WTC11 (cell line): ENCODE measurements at places on chromosomes 5 and 9.

GRCh38 chr5:72046106-72046505, 61.2 kb upstream of the MAP1B start:
- no peak for DNase-seq

DNA sequence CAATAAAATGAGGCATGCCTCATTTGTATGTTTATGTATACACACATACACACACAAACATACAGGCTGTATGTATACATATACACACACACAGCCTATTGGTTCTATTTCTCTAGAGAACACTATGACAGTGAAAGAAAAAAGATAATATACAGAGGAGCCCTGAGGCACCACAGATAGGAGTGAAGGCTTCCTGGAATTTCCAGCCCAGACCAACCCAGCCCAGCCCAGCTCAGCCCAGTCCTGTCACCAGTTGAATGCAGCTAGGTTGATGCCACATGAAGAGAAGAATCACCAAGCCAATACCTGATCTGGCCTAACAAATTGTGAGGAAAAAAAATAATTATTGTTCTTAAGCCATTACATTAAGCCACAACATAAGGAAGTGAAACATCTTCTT, 126.9 kb upstream of the PDE4D start:
- no peak for DNase-seq

DNA sequence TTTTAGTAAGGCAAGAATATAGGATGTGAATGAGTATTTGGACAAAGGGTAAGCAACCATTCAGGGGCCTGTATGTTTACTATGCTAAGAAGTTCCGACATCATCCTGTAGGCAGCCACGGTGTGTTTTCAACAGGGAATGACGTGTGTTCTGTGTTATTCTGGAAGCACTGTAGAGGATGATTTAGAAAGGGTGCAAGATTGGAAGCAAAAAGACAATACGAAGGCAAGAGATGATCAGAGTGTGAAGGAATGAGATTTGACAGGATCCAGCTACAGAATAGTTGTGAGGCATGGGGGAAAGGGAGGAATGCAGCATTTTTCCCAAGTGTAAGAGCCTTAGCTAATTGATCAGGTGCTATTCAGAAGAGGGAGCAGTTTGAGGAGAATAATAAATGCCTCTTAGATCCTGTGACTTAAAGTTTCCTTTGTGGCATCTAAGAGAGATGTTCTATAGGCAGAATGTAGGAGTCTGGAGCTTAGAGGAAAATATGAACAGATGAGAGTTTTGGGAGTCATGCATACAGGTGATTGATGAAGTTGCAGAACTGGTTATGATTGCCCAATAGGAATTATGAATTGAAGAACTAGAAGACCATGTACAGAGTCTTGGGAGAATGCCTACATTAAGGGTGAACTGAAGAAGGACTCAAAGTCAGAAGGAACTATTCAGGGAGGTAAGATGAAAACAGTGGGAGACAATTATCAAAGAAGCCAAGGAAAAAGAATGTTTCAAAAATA, 2.5 kb downstream of the SMC5 start:
- no peak for DNase-seq

DNA sequence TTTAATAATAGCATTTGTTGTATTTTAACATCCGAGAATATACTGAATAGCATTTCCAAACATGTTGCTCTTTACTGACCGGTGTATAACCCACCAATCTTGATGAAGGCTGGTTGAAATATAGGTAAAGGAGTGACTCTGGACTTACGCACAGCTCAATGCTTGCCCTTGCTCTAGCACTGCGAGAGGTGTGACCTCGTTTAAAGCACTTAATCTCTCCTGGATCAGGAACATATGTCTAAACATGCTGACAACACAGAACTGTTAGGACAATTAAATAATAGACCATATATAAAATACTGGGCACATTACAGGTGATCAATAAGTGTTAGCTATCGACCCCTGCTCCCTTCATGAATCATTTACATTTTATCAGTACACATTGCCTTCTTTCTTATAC, 28.3 kb downstream of the TLR4 start:
- DNase-seq, result no peak

DNA sequence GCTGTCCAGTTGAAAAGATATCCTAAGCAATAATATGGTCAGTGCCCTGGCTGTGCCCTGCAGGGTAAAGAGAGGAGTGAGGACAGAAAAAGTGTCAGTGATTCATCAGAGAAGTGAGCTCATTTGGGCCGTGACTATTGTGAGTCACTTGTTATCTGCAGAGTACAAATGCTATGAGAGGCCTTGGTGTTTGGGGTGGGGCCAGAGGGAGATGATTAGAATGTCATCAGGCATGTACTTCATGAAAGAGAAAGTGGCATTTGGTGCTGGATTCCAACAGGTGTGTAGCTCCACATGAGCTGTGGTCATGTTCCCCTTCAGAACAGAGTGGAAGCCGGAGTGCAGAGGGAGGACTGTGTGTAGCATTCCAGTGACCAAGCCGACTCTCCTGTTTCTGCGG, 174.1 kb downstream of the KDM4C start:
- DNase-seq, result no peak

DNA sequence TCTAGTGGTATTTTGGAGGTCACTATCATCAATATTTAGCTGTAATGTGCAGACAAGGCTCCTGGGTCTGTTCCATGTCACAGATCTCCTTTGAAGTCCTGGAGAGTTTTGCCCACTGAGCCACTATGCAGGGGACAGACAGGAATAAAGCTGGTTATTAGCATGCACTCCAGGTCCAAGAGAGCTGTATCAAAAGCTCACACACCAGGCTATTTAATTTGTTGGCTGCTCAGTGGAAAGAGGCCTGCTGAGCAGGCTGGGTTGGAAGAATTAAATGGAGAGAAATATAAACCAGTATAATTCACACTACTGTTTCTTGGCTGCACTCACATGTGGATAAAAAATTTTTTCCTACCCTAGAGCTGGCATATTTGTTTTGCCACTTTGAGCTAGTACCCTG, 113.8 kb upstream of the TAF11L2 start:
- DNase-seq, result no peak

GRCh38 chr9:121598167-121598964, 53.1 kb upstream of the DAB2IP start:
- DNase-seq, result peak; percentile 93

- DNase-seq, result no peak
Observed at GRCh38 chr5:127571314-127572131, 54.1 kb downstream of the PRRC1 start.

GRCh38 chr9:1599961-1600360, 415.2 kb upstream of the SMARCA2 start:
- DNase-seq, result no peak

DNA sequence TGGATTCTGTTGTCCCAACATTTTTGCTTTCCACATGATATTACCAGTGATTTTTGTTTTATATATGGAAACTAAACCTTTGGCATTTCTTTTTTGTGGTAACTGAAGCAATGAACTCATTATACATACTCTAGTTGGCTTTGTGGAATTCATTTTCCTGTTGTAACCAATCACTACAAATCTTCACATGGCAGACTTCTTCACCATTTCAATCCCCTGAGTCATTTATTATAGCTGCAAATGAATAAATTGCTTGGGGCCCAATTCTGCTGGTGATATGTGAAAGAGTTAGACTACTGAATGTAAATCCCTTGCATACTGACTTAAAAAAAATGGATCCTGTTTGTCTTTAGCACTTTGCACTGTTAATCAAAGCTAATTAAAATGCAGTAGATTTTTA, 1709.6 kb upstream of the WWC1 start:
- no peak for DNase-seq

GRCh38 chr9:14348373-14349145, 34.6 kb upstream of the NFIB start:
- no peak for DNase-seq

DNA sequence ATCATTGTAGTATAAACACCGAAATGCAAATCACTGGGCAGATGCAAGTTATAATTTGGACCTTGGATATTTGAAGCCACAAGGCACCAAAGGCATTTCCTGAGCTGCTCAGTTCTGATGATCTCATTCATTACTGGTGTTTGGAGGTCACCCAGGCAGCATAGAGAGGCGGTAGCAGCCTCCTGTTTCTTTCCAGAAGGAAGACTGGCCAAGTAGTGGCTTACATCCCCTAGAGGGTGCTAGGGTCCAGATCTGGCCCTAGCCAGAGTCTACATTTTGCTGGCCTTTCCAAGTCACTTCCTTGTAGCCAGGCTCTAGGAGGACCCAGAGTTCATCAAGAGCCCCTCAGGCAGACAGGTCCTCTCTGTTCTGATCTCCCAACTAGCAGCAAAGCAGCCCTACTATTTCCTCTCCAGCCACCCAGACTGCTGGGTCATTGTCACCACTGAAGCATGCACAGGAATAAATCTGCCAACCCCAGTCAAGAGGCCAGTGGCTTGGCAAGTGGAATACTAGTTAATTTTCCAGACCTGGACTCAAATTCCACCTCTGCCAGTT, 33.4 kb upstream of the TTC1 start:
- DNase-seq, result no peak

DNA sequence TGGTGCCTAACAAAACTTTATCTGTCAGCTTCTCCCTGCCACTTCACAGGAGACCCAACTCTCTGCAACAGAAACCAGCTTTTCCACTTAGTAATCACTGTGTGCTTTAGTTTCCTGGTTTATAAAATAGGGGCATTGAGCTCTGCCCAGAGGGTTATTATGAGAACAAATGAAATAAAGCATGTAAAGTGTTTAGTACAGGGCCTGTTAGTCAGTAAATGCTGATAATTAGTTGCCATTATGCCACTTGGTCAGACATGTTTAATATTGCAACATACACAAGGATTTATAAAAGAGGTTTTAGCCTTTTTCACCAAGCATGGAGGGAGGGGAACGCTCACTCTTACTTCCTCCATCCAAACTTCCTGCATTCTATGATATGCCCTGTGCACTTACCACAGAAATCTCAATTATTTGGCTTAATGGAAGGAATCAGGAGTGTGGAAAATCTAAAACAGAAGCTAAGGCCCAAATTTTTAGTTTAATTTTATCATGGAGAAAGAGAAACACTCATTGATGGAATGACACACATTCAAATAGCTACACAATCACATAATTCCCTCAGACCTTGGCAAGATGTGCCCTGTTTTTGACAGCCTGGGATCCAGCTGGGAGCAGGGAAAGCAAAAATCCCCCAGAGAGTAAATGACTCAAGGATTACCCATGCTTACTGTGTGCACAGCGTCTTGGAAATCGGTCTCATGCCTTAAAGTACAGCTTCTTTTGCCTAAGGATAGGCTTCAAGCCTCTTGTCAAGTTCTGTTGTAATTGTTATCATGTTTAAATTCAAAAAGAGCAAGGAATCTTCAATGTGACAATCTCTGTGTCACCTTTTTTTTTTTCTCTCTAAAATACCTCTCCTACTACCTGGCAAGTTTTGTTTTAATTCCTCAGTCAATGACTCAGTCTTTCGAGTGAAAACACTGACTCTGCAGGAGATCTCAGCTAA, 34.0 kb downstream of the ZNF474 start:
- no peak for DNase-seq

DNA sequence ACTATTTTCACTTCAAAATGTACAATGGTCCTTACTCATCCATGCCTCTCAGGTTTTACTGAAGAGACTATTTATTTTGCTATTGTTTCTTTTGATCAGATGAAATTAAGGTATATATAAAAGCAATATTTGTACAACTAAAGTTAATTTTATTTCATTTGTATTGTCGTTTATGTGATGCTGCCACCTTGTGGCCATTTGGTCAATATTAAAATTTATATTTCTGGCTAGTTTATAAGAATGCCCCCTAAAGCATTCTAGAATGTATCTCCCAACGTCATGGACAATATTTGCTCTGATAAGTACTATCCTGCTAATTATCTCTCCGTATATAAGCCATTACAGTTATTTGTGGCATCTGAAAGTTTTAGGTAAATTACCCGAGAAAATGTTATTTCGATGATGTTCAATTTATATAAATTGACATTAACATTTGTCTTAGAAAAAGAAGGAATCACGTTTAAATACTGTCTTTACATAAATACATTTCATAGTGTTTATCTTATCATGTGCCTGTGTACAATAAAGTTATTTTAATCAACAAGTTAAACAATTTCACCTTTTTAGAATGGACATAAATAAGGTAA, 680.0 kb downstream of the TAF11L14 start:
- DNase-seq, result no peak

GRCh38 chr5:122846051-122846550, 688 bp downstream of the SNX24 start:
- DNase-seq, result no peak

- DNase-seq, result peak; percentile 29
Observed at GRCh38 chr9:14031060-14031414, 282.9 kb downstream of the NFIB start.

GRCh38 chr5:179381691-179382090, 36.4 kb upstream of the ADAMTS2 start:
- DNase-seq, result no peak

DNA sequence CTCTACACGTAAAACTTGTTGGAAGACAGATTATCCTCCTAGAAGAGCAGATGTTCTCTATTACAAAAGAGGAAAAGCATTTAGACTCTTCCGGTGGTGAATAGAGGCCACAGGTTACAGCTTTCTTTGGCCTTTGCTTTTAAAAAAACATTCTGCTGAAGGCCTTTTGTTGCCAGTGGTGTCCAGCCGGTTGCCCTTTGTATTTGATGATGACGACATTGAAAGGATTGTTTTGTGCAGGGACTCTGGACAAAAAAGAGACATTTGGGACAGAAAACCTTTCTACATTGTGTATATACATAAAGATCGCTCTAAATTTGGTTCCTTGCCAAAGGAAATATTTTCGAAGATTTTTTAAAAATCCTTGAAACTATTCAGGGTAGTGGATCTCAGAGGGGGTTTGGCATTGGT, 180.3 kb downstream of the C9orf152 start:
- no peak for DNase-seq

- no peak for DNase-seq
Observed at GRCh38 chr5:174750711-174751110, 26.3 kb downstream of the MSX2 start.

- no peak for DNase-seq
Observed at GRCh38 chr5:168226012-168226411, 65.4 kb upstream of the WWC1 start.

DNA sequence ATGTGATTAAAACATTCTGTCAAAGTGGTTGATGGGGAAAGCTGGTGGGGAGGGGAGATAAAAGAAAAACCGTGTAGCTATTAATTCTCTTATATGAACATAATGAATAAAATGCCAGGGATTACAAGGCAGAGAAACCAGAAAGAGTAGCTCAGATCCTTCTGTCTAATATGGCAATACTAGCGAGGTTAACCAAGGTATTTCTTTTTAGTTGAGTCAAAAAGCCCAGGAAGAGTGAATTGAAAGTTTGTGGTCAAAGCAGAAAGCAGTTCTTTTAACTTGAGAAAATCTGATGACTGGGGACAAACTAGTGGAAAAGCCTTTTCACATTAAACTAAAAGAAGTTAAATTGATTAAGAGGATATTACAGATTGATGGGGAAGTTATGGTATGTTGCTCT, 76.0 kb downstream of the ERBIN start:
- DNase-seq, result no peak
